ENCODE measurements at places on chromosomes 6 and 20.

GRCh38 chr6:68229566-68229965, 405.5 kb upstream of the ADGRB3 start:
- DNase-seq, result no peak

- DNase-seq, result no peak
Measured at GRCh38 chr20:39605908-39606307, 643.8 kb downstream of the DHX35 start.

GRCh38 chr6:20497216-20498040, 36.8 kb upstream of the CDKAL1 start:
- peak; percentile 37 for DNase-seq

DNA sequence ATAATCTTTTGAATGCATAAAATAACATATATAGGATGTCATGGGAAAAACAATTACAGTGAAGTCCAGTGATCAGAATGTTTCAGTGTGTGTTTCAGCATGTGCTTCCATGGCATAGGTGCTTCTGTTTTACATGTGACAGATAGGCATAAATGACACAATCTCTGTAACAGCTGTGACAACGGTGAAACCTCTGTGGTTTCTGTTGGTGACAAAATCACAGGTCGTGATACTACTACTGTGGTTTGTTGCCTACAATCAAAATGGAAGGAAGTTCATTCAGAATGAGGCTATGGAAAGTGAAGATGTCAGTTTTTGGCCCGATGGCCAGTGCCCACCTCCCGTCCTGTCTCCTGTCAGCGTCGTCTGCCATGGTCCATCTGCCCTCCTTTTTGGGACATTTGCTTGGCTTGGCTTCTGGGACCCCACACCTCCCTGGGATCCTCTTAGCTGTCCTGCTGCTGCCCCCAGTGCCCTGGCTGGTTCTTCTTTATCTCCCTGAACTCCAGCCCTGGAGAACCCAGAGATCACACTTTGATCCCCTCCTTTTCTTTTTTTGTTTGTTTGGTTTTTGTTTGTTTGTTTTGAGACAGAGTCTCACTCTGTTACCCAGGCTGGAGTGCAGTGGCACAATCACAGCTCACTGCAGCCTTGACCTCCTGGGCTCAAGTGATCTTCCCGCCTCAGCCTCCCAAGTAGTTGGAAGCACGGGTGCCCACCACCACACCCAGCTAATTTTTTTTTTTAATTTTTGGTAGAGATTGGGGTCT, 79.3 kb upstream of the NAA20 start:
- DNase-seq, result no peak

DNA sequence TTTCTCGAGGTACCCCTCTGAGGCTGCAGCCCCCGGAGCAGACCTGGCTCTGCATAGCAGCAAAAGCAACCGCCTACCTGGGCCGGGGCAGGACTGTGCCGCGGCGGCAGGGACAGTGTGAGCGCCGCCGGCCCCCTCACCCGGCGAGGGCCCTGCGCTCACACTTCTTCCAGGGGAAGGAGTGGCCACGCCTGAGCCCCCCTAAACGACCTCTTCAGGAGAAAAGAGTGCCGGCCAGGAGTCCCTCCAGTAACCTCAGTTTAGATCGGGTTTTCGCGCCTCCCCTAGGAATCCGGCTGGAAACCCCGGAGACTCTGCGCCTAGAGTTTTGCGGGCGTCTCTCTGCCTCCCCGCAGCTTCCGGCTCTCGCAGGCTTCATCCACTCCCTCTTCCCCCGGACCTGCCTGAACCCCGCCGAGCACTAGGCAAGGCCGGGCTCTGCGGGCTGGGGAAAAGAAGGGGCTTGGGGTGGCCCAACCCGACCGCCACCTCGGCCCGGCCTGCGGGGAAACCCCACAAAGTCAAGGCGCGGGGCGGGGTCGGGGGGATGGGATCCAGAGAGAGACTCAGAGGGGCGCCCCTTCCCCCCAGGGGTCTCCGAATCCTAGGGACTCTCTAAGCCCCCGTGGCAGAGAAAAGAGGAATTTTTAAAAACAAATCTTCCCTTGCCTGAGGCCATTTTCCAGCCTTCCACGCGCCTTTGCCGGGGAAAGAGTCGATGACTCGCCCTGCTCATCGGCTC, 558 bp downstream of the LINC00237 start:
- DNase-seq, result no peak

DNA sequence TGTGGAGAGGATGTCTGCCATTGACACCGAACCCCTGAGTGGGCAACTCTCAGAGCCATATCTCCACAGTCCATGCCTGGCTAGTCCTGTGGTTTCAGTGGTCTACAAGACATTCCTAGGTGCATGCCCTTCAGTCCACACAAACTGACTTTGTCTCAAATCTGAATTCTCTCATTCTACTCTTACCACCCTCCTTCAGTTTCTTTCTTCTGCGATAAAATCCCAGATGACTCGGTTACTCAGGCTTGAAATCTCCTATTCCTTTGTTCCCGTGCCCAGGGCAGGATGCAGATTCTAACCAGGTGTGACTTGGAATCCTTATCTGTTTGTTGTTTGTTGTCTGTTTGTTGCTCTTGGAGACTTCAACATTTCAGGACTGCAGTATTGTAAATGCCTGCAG, 9.3 kb downstream of the CDS2 start:
- DNase-seq, result peak; percentile 12

- DNase-seq, result peak; percentile 34
Measured at GRCh38 chr6:105892577-105893262, 193.4 kb upstream of the PRDM1 start.
